Brain pericyte (primary cell): ENCODE measurements at places on chromosomes 2 and 18.

GRCh38 chr2:33484042-33484621, 7.7 kb downstream of the RASGRP3 start:
- no peak for DNase-seq

- DNase-seq, result no peak
Measured at GRCh38 chr2:101047075-101047766, 45.1 kb downstream of the RPL31 start.

GRCh38 chr2:212030709-212031108, 507.9 kb downstream of the ERBB4 start:
- no peak for DNase-seq

DNA sequence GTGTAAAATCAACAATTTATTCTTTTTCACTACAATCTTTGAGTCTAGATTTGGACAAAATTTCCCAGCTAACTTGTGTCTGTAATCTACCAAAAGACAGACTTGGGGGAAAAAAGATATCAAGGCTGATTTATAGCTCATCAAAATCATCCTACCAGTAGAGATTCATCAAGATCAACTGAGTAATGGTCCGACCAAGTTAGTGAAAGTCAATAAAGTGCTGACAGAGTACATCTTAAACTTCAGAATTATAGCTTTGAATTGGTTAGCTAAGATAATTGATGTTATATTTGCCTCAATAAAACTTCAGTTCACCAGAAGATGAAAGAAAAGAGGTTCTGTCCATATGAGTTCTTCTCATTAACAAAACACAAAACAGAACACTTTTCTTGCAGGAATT, 207.1 kb upstream of the KYNU start:
- no peak for DNase-seq

DNA sequence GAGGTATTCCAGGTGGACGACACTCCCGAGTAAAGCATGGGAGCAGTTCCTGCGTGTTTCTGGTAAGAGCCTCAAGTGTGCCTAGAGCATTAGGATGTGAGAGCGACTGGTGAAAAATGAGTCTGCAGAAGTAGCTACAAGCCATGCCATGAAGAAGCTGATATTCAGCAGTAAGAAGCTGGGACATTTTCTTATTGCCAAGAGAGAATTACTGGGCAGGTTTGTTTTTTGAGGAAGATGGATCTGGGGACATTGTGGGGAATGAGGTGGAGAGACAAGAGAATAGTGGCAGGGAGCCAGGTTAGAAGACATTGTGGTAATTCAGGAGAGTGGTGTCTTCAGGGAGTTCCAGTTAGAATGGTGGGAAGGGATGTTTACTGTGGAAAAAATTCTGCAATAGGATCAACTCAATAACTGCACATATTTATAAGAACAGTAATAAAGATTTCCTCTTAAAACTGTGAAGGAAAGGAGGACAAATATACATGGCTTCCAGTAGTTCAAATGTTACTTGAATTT, 38.2 kb downstream of the CRIM1 start:
- no peak for DNase-seq

- DNase-seq, result no peak
Measured at GRCh38 chr18:25341831-25342230, 10.1 kb downstream of the ZNF521 start.

DNA sequence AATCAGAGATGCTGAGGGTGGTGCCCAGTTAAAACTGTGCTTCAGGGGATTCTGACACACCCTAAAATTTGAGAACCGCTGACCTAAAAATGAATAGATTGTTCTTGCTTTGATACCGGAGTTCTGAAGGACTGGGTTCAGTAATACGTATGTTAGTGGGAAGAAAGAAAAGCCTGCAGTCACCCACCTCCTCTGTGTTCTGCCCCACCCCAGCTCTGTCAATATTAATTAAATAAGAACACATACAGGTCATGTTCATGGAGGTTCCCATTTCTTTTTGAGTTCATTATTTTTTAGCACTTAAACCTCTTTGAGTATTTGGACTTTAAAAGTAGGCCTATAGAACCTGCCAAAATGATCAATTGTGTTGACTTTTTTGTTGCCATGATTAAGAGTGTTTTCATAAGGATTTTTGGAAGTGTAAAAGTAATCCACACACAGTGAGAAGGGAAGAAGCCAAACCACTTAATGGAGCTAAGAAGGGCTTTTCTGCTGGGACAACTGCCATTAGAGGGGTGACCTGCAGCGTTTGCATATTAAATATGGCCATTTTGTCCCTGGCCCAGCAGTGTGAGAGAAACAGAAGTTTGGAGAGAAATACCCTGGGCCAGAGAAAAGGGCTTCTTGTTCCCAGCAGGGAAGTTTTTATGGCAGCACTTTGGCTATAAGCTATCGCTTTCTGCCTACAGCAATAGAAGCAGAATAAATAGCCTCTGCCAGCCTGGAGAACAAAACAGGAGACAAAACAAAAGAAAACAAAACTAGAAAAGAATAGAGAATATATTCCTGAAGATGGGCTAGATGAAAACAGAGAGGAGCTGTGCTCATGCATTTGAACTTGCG, 80.7 kb upstream of the RNF152 start:
- DNase-seq, result no peak

GRCh38 chr2:136751406-136751805, 13.9 kb upstream of the THSD7B start:
- no peak for DNase-seq

- DNase-seq, result no peak
Measured at GRCh38 chr2:127552336-127552735, 16.9 kb downstream of the MYO7B start.

DNA sequence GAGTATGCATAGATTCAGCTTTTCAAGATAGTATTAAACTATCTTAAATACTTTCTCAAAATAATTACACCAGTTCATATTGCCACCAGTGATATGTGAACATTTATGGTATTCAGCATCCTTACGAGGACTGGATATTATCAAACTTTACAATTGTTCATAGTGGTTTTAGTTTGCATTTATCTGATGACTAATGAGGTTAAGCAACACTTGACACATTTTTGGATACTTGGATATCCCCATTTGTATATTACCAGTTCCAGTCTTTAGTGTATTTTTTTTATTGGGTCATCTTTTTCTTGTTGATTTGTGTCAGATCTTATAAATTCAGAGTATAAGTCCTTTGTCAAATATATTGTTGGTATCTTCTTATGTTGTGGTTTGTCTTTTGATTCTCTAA, 128.4 kb downstream of the ASXL3 start:
- DNase-seq, result no peak

- no peak for DNase-seq
Measured at GRCh38 chr2:122749405-122749804, 994.0 kb downstream of the TSN start.

DNA sequence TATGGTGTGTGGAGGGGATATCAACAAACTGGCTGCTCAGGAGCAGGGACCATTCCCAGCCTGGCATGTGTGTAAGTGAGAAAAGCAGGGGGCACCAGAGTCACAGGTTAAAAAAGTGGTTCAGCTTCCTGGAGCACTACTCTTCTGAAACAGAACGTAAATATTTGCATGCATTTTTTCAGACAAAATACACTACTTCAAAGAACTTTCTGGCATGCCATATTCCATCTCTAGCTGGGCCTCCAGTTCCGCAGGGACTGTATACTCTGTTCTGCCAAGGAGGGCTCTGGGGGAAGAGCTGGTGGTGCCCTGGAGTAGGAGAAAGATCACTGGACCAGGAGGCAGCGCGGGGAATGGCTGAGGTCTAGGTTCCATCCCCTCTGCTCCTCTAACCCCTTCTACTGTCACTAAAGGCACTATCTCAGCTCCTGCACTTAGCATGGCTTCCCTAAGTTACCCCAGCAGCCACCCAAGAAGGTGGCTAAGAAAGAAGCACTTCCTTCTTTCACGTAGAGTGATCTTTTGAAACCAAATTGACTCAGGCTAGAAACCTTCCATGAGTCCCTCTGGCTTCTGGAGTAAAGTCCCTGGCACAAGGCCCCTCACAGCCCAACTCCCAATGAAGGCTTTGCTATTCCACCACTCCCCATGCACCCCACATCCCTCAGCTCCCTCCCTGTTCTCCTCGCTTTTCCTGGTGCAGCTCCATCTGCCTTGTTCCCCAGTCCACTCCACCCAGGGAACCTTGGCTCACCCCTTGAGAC, 57.6 kb upstream of the CABLES1 start:
- no peak for DNase-seq

DNA sequence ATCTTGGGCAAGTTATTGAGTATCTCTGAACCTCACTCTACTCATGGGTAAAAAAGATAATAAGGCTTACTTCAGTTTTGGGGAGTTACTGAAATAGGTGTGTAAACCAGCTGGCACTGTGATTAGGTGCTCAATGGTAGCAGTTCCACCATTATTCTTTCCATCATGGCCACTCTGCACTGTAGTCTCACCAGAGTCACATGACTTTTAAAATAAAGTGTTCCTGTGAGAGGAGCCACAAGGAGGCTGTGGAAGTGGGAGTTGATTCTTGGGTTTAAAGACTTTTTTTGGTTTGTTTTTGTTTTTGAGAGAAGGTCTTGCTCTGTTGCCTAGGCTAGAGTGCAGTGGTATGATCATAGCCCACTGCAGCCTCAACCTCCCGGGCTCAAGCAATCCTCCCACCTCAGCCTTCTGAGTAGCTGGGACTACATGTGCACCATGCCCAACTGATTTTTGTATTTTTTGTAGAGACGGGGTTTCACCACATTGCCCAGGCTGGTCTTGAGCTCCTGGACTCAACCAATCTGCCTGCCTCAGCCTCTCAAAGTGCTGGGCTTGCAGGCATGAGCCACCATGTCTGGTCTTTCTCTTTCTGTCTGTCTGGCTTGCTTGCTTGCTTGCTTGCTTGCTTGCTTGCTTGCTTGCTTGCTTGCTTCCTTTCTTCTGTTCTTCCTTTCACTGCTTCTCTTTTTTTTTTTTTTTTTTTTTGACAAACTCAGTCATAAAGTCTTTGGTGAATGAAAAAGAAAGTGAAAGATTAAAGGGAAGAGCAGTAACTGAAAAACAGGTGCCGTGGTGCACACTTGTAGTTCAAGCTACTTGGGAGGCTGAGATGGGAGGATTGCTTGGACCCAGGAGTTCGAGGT, 21.2 kb upstream of the ACVR1 start:
- no peak for DNase-seq

DNA sequence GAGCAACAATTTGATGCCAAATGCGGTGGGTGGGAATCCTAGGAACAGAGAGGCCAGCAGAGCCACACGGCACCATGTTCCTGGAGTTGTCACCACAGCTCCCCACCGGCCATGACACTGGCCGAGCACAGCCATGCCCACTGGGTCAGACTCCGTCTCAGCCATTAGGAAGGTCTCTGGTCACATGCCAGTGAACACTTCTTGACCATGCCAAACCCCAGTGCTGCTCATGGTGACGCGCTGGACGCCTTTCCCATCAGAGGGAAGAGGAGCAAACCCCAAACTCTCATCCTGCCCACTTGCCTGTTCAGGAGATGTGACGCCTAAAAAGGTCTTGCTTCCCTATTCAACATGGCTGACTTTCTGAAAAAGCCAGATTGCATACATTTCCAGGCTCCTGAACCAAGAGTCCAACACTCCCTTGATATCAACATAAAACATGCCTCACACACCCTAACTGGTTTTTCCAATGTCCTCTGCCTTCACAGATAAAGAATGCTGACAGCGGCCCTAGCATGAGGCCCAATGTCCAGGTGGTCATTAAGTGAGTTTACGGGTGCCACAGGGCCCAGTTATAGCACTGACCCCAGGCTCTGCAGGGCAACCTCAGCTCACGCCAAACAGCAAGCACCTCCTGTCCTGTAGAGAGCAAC, 31.9 kb downstream of the TFCP2L1 start:
- DNase-seq, result no peak

DNA sequence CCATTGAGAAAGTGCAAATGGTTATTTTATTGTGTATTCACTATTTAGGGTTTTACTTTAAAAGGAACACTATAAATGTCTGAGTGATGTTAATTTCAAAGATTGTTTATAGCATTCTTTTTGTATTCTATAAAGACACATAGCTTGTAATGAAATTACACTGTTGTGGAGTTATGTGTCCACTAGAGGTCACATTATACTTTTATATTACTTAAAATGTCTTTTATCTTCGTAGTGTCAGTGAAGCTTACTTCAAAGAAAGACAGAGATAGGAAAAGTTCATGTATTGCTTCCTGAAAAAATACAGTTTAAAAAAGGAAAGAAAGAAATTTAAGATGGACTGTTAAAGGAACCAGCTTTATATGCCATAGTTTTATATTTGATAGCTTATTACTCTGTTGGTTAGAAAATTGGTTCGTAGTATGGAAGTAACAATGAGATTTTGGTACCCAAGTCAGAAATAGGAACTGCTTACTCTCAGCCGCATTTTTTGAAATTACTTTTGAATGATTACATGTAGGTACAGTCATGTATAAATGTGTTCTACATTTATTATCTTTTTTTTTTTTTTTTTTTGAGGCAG, 20.5 kb downstream of the APLF start:
- no peak for DNase-seq

DNA sequence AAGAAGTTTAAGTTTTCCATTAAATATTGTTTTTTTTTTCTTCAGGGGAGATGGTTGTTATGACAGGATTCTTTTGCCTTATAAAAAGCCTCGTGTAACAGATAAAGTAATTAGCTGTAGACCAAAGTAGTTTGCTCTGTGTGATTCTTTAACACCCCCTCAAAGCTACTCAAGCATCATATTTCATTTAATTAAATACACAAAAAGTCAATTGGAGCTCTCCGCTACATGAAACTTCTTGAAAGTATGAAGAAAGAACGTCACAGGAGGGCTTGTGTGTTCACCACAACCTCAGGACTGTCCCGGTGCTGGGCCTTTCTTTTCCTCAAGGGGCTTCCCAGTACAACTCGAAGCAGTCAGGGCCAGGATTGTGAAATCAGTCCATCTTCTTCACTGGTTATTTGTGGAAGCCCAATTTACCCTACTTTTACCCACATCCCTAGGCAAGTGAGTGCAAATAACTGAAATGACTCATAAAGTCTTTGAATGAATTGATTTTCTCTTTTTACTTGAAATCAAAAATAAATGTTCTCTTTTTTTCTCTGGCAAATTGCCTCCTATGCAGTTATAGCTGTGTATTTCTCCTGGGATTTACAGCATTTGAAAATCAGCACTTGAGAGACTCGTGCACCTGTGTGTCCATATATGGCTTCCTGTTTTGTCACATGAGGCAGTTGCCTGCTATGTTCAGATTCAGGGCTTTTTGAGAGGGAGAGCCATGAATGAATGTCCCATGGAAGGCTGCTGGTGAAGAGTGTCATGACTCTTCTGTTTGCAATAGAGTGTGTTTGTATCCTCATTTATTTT, 48.6 kb downstream of the LINC00305 start:
- DNase-seq, result no peak

GRCh38 chr2:99348173-99348572, 11.0 kb downstream of the EIF5B start:
- no peak for DNase-seq

DNA sequence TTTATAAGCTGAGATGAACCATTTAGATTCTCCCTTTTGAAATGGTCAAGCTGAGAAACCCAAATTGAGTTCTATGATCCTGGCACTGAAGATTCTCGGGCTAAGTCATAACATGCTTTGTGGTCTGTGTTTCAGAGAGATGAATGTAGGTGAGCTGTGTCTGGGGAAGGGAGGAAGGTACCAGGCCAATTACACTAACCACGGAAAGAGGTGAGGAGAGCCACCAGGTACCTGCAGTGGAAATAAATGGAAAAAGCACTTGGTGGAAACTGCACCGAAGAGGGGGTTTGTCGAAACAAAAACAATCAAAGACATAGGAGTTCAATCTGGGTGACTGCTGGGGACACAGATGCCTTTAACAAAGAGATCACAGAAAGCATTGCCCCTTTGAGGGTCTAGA, 963 bp upstream of the MRPL44 start:
- no peak for DNase-seq
